ENCODE measurements at places on chromosomes 13 and 19. TPM values are rescaled to one million over a fixed set of nuclear protein-coding genes. Genes with fewer than 3 reads are reported as not detected.

The SERTM1 gene
- polyA plus RNA-seq = not detected

The MISP gene
- 25.4 TPM for polyA plus RNA-seq

DNA sequence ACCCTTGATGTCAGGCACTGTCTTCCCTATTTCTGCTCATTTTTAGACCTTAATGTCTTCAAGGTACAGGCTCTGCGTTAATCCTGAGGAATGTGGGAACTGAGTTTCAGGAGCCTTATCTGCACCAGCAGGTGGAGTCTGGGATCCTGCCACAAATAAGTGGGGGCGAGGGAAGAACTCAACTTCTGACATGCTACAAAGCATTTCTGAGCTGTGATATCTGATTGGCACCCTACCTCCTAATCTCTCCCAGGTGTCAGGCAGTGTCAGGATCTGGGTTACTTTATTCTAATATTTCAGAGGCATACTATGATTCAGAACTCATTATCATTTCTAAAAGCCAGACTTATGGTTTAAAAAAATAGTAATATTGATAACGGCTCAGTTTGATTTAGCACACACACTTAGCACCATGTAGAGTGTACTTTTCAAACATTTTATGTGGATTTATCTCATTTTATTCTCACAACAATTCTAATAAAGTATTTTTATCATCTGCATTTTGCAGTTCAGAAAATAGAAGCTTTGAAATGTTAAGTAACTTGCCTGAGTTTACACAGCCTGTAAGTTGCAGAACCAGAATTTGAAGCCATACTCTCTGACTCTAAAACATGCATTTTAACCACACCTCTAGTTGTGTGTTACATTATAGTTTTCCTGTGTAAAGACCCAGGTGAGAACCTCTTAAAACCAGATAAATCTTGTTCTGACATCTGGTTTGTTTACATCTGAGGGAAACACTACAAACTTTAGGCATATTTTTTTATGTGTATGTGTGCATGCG is 358.6 kb downstream of the TDRD3 start:
- DNase-seq = no peak
- H3K4me3 ChIP-seq = no peak overlapping the region
- H3K27ac ChIP-seq = no peak overlapping the region
- no peaks in the 10 kb centered on the region for H3K27me3 ChIP-seq
- H3K36me3 ChIP-seq = no peaks in the 10 kb centered on the region

GRCh38 chr19:13929956-13930355 is 8.3 kb downstream of the PODNL1 start:
- peaks cover 3% of the 10 kb centered on the region for H3K4me1 ChIP-seq
- peaks cover 5% of the 10 kb centered on the region for H3K27me3 ChIP-seq
- H3K36me3 ChIP-seq = peaks cover 8% of the 10 kb centered on the region
- no peak for DNase-seq

DNA sequence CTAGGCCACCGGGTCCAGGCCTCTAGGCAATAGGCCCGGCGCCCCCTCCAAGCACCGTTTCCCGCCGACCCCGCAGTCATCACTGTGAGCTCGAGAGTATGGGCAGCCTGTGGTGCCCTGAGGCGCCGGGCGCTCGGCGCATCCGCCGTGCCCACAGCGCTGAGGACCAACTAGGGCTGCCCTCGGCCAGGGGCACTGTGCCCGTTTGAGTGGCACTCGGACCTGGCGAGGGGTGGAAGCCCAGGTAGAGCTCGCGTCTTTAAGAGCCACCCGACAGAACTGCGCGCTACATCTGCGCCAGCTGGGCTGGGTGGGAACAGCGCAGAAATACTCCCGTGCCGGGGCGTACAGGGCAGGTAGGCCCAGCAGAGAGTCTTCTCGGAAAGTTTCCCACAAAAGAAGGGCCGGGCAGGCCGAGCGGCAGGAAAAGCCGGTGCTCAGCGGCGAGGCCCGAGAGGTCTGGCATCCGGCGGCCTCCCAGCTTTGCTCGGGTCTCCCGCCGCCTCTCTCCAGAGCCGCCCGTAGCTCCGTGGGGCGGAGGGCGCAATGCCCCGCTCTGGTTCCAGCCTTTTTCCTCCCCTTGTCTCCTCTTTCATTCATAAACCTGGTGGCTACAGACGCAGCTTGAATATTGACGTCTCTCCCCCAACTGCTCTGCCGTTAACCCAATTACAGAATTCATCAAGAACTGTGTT is 5.4 kb upstream of the SOX1 start:
- peaks cover 97% of the 10 kb centered on the region for H3K27me3 ChIP-seq
- no peaks in the 10 kb centered on the region for H3K4me1 ChIP-seq
- no peak overlapping the region for H3K4me3 ChIP-seq
- H3K36me3 ChIP-seq = no peaks in the 10 kb centered on the region
- H3K27ac ChIP-seq = no peak overlapping the region

DNA sequence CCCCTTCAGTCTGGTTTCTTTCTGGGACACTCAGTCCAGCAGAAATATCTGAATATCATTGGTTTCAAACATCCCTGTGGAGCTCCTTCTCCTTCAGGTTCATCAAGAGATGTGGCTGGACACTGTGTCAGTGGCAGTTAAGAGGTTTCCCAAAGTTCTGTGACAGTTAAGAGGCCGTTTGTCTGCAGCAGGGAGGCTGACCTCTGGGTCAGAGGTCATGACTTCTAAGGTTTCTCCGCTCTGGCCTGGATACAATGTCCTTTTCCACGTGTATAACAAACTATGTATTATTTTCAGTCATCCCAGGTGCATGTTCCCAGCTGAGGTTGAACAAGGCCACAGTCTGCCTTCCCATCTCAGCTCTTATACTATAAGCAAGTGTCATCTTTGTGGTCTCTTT is 174.9 kb downstream of the B3GLCT start:
- H3K36me3 ChIP-seq = no peaks in the 10 kb centered on the region
- DNase-seq = no peak
- no peak overlapping the region for H3K4me3 ChIP-seq
- no peaks in the 10 kb centered on the region for H3K27me3 ChIP-seq

DNA sequence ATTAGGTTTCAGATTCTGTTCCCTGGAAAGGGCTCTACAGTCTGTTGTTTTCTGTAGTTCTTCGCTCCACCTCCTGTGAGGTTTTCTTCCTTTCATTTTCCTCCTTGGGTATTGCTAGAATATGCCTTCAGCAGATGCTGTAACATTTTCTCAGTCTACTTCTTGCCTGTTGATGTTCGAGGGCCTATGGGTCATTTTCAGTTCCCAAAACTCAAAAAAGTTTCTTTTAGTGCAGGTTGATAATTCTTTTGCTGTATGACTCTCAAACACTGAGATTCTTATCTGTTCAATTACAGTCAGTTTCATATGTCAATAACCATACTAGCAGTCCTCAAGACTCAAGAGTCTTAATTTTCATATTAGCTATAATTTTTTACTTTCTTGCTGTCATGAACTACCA is 268.3 kb downstream of the RFC3 start:
- H3K27ac ChIP-seq = no peak overlapping the region
- H3K36me3 ChIP-seq = no peaks in the 10 kb centered on the region

The CBY2 gene
- not detected for polyA plus RNA-seq

The ZNF223 gene
- 4.0 TPM for polyA plus RNA-seq

The PSPC1 gene
- 37.5 TPM for polyA plus RNA-seq

GRCh38 chr19:51207747-51208146 is 17.1 kb upstream of the CD33 start:
- no peaks in the 10 kb centered on the region for H3K4me1 ChIP-seq
- H3K36me3 ChIP-seq = no peaks in the 10 kb centered on the region
- H3K27ac ChIP-seq = no peak overlapping the region

The ZNF350 gene
- polyA plus RNA-seq = 3.8 TPM

- no peak overlapping the region for H3K4me3 ChIP-seq
- no peak for DNase-seq
- H3K4me1 ChIP-seq = peaks cover 7% of the 10 kb centered on the region
- no peak overlapping the region for H3K27ac ChIP-seq
Measured at GRCh38 chr13:84129966-84130365, 247.7 kb upstream of the SLITRK1 start.

- no peak for DNase-seq
- H3K4me1 ChIP-seq = peaks cover 2% of the 10 kb centered on the region
- H3K27me3 ChIP-seq = peaks cover 31% of the 10 kb centered on the region
- H3K36me3 ChIP-seq = no peaks in the 10 kb centered on the region
- no peak overlapping the region for H3K4me3 ChIP-seq
Measured at GRCh38 chr13:61414686-61415057, 977 bp downstream of the PCDH20 start.

- H3K36me3 ChIP-seq = peaks cover 3% of the 10 kb centered on the region
- H3K27ac ChIP-seq = no peak overlapping the region
- H3K4me1 ChIP-seq = no peaks in the 10 kb centered on the region
- DNase-seq = no peak
Measured at GRCh38 chr19:17061205-17061604, 14.0 kb downstream of the HAUS8 start.

DNA sequence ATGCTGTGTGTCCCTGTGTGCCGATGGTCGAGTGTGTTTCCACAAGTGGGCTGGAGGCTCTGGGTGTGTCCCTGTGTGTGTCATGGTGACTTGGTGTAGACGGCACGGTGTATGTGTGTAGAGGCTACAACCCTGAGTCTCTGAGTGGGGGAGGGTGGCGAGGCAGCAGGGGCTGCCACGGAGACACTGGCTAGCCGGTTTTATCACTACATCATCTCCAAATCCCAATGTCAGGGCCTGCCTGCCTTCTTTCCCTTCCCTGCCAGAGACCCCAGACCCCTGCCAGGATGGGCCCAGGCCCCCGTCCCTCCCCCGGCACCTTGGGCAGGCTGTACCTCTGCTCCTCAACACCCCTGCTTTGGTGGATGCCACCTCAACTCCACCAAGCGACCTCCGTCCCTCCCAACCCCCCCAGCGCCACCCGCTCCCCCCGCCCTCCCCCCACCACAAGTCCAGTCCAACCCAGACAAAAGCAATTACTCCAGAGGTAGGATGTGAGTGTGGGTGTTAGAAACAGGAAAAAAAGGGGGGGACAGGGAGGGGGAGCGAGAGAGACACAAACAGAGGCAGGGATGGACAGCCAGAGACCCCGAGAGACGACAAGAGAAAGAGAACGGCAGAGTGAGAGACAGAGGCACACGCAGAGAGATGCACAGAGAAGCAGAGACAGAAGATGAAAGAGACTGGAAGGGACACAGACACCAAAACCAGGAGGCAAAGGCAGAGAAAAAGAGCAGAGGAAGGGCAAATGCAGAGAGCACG is 21.6 kb upstream of the POU2F2 start:
- H3K27ac ChIP-seq = no peak overlapping the region
- H3K36me3 ChIP-seq = no peaks in the 10 kb centered on the region
- DNase-seq = no peak
- peaks cover 8% of the 10 kb centered on the region for H3K4me1 ChIP-seq
- no peak overlapping the region for H3K4me3 ChIP-seq

DNA sequence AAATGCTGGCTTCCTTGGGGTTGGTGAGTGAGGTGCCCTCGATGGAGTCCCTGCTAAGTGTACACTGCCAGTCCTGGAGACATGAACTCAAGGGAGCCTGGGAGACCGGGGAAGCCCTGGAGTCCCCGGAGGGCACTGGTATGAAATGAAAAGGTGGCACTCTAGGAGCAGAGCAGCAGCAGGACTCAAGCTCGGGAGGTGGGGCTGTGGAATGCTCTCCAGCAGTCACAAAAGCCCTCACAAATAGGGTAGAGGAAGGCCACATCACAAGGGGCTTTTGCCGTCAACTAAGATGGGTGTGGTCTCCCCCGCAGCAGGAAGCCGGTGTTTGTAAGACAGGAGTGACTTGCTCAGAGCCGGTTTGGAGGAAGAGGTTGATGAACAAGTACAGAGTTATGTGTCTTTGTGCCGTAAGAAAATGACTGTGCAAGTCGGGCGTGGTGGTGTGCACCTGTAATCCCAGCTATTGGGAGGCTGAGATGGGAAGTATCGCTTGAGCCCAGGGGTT is 19.3 kb downstream of the CCNE1 start:
- H3K4me3 ChIP-seq = no peak overlapping the region
- no peaks in the 10 kb centered on the region for H3K36me3 ChIP-seq
- peak; percentile 66 for DNase-seq
- H3K27ac ChIP-seq = no peak overlapping the region
- H3K4me1 ChIP-seq = peaks cover 8% of the 10 kb centered on the region
- no peaks in the 10 kb centered on the region for H3K27me3 ChIP-seq

DNA sequence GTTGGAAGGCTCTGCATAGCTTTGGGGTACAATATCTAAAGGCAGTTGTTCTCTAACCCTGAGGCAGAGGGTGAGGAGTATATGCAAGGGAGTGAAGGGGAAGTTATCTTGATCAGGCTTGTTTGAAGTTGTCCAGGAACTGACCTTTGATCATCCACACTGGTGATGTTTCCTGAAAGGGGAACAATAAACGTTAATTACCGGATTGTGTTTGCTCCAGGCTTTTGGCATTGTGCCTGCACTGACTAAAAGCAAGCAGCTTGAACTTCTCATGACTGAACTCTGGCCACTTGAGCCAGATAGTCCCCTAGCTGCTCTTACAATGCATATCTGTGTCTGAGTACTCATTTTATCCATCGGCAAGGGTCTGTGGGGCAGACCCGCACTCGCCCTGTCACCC is 27.0 kb upstream of the ZNF726 start:
- H3K36me3 ChIP-seq = no peaks in the 10 kb centered on the region
- no peak overlapping the region for H3K27ac ChIP-seq
- no peak for DNase-seq

The PSG3 gene
- polyA plus RNA-seq = not detected

- no peak for DNase-seq
- H3K36me3 ChIP-seq = no peaks in the 10 kb centered on the region
- no peak overlapping the region for H3K4me3 ChIP-seq
- no peaks in the 10 kb centered on the region for H3K27me3 ChIP-seq
Measured at GRCh38 chr13:73035660-73036059, 23.1 kb upstream of the KLF5 start.

DNA sequence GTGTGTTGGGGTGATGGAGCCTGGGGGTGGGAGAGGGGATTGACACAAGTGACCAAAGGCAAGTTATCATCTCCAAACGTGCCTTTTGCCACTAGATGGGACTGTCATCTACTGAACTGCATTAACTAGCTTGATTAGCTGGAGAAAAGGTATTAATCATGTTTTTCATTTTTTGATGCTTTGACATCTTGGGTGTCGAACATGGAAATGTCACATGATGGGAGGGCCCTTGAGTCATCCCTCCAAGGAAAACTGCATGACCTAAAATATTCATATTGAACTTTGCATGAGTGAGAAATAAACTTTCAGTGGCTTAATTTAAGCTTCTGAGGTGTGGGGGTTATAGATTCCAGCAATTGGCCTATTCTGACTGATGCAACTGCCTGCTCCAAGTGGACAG is 73.3 kb downstream of the ALOX5AP start:
- H3K36me3 ChIP-seq = no peaks in the 10 kb centered on the region
- no peak for DNase-seq
- no peaks in the 10 kb centered on the region for H3K27me3 ChIP-seq
- no peak overlapping the region for H3K27ac ChIP-seq
- peaks cover 27% of the 10 kb centered on the region for H3K4me1 ChIP-seq

The PBX4 gene
- 2.1 TPM for polyA plus RNA-seq

Data from keratinocyte (primary cell).